ENCODE measurements at places on chromosomes 3 and 15. TPM values are rescaled to one million over a fixed set of nuclear protein-coding genes. Genes with fewer than 3 reads are reported as not detected.

GRCh38 chr3:130811557-130811956 lies 64.9 kb upstream of the PIK3R4 start:
- H3K27ac ChIP-seq = no peak overlapping the region
- H3K27me3 ChIP-seq = no peaks in the 10 kb centered on the region
- no peaks in the 10 kb centered on the region for H3K4me1 ChIP-seq
- no peaks in the 10 kb centered on the region for H3K36me3 ChIP-seq
- H3K4me3 ChIP-seq = no peak overlapping the region
- DNase-seq = no peak

DNA sequence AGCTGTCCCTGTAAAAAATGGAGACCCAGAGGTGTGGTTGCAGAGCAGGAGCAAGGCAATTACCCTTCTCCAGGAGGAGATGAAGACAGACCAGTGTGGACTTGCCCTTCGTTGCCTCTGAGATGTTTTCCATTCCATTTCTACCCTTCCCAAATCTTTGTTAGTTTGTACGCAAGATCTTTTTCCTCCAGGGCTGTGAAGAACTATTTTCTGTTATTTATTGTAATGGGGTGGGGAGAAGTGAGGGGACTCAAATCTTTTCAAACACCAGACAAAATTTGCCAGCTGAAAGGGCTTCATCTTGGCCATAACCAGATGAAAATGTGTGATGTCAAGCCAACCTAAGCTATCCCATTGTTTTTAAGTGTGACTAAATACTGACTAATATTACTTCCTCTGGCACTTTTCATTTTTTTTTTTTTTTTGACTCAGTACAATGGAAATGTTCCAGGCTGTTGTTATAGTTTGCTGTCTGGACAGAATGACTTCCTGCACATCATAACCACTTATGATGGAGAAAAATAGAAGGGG lies 271.3 kb upstream of the TPRG1 start:
- H3K4me3 ChIP-seq = no peak overlapping the region
- DNase-seq = no peak
- no peaks in the 10 kb centered on the region for H3K36me3 ChIP-seq
- no peak overlapping the region for H3K27ac ChIP-seq

The GOLGA6D gene
- total RNA-seq = not detected

The IFT122 gene
- total RNA-seq = 6.6 TPM

The PARP15 gene
- total RNA-seq = 54.3 TPM

DNA sequence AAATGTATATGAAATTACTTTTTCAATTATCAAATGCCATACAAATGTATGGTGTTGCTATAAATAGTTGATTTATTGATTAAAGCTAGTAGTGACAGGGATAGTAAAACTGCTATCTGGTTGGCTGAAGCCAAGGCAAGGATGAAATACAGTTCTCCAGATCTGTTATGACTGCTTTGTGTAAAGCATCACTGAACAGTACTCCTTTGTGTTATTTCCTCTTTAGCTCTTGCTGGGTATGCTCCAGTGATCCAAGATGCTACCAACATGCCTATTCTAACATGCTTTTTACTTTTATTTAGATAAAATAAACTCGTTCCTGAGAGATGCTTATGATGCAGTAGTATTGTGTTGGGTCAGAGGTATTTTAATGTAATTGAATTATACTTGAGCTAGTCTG lies 12.4 kb upstream of the UBR1 start:
- H3K4me1 ChIP-seq = peaks cover 11% of the 10 kb centered on the region
- no peak overlapping the region for H3K27ac ChIP-seq
- H3K36me3 ChIP-seq = no peaks in the 10 kb centered on the region
- H3K27me3 ChIP-seq = no peaks in the 10 kb centered on the region

GRCh38 chr3:53056442-53056841 lies 10.6 kb upstream of the SFMBT1 start:
- peak; percentile 49 for DNase-seq
- H3K4me1 ChIP-seq = no peaks in the 10 kb centered on the region
- no peaks in the 10 kb centered on the region for H3K36me3 ChIP-seq
- no peak overlapping the region for H3K27ac ChIP-seq

The SLC28A2 gene
- not detected for total RNA-seq

- H3K27me3 ChIP-seq = no peaks in the 10 kb centered on the region
- no peak overlapping the region for H3K4me3 ChIP-seq
- no peak for DNase-seq
- no peaks in the 10 kb centered on the region for H3K36me3 ChIP-seq
Measured at GRCh38 chr3:50147447-50147846, 7.7 kb upstream of the SEMA3F start.

The ACTR8 gene
- total RNA-seq = 33.5 TPM

DNA sequence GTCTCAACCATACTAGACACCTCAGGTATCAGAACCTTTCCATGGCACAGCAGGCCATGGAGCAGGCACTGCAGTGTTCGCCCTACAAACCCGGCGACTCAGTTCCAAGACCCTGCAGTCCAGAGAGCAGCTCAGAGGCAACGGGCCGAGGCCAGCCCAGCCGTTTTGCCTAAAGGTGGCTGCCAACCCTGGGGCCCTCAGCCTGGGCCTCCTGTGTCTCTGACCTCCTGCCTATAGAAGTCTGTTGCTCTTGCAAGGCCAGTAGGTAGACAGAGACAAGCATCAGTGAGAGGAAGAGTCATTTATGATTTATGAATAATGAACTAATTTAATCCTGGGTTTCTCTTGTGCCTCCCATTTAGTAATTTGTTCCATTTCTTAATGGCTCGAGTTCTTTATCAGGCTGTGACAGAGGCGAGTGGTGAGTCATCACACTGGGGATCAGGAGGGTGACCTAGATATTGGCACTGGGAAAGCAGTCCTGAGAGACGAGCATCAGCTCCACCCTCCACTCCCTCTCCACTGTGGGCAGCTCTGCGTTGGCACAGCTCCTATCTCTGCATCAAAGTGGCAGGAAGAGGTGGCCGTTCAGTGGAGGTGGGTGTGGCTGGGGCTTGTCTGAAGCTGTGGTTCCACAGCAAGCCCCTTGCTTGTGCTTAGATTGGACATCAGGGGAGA lies 79.8 kb downstream of the ABHD5 start:
- H3K27ac ChIP-seq = no peak overlapping the region
- H3K4me3 ChIP-seq = no peak overlapping the region
- H3K4me1 ChIP-seq = peaks cover 3% of the 10 kb centered on the region
- H3K27me3 ChIP-seq = no peaks in the 10 kb centered on the region
- no peak for DNase-seq

DNA sequence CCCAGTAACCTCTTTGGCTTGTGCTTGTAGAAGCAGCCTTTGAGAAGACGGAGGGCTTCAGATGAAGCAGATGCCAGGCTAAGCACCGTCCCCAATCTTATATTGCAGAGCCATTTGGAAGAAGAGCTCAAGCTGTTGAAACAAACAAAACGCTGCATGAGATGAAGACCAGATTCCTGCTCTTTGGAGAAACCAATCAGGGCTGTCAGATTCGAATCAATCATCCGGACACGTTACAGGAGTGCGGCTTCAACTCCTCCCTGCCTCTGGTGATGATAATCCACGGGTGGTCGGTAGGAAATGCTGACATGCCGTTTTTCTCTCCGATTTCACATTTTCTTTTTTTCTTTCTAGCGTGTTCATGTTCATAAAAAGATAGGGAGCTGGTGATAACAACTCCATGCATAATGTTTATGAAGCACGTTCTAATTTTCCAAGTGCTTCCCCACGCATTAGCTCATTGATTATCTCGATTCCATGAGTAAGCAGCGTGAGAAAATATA lies 106.5 kb downstream of the LIPC start:
- no peaks in the 10 kb centered on the region for H3K4me1 ChIP-seq
- no peak overlapping the region for H3K27ac ChIP-seq
- DNase-seq = no peak
- H3K4me3 ChIP-seq = no peak overlapping the region
- H3K36me3 ChIP-seq = no peaks in the 10 kb centered on the region

The RARB gene
- total RNA-seq = not detected

DNA sequence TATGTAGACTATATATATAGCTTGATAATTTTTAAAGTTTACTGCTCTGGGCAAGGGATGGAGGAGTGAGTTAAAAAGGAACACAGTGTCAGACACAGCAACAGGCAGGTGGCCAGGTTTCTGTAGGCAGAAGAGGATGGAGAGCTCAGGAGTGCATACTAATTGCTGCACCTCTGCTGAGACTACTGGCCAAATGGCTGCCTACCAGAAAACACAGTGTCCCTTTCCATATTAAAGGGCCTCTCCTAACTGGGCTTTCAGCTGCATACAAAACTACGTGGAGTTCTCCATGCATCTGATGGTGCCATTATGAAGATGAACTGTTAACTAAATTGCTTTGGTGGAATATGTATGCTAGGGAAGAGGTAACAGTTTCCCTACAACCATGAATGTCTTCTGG lies 1.8 kb downstream of the ATP13A4 start:
- peak overlapping the region; percentile 18 for H3K4me3 ChIP-seq
- no peaks in the 10 kb centered on the region for H3K36me3 ChIP-seq
- DNase-seq = no peak
- no peaks in the 10 kb centered on the region for H3K27me3 ChIP-seq

- no peak overlapping the region for H3K4me3 ChIP-seq
- no peaks in the 10 kb centered on the region for H3K36me3 ChIP-seq
Measured at GRCh38 chr3:13537244-13537908, 11.5 kb upstream of the FBLN2 start.

DNA sequence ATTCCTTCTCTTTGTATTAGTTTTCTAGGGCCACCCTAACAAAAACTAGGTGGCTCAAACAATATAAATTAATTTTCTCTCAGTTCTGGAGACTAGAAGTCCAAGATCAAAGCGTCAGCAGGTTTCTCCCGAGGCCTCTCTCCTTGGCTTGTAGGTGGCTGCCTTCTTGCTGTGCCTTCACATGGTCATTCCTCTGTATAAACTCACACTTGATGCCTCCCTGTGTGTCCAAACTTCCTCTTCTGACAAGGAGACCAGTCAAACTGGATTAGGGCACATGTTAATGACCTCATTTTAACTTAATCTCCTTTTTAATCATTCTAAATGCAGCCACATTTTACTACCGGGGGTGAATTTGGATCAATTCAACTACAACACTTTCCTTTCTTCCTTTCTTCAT lies 691.1 kb downstream of the DIPK2A start:
- no peaks in the 10 kb centered on the region for H3K36me3 ChIP-seq
- H3K27me3 ChIP-seq = no peaks in the 10 kb centered on the region
- no peak for DNase-seq
- H3K4me1 ChIP-seq = no peaks in the 10 kb centered on the region
- no peak overlapping the region for H3K4me3 ChIP-seq
- H3K27ac ChIP-seq = no peak overlapping the region

The MYL3 gene
- total RNA-seq = not detected

DNA sequence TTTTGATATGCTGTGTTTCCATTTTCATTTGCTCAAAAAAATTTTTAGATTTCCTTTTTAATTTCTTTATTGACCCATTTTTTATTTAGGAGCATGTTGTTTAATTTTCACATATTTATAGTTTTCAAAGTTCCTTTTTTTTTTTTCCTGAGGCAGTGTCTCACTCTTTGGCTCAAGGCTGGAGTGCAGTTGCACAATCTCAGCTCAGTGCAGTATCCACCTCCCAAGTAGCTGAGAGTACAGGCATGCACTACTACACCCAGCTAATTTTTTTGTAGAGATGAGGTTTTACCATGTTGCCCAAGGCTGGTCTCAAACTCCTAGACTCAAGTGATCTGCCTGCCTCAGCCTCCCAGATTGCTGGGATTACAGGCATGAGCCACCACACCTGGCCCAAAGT lies 36.2 kb downstream of the PFN2 start:
- H3K27me3 ChIP-seq = no peaks in the 10 kb centered on the region
- H3K36me3 ChIP-seq = no peaks in the 10 kb centered on the region
- no peak overlapping the region for H3K4me3 ChIP-seq
- H3K27ac ChIP-seq = no peak overlapping the region
- peaks cover 5% of the 10 kb centered on the region for H3K4me1 ChIP-seq
- DNase-seq = no peak

GRCh38 chr3:126970921-126971320 lies 12.0 kb upstream of the PLXNA1 start:
- H3K4me3 ChIP-seq = no peak overlapping the region
- no peak overlapping the region for H3K27ac ChIP-seq
- peaks cover 7% of the 10 kb centered on the region for H3K4me1 ChIP-seq
- H3K36me3 ChIP-seq = no peaks in the 10 kb centered on the region
- no peak for DNase-seq

- H3K4me3 ChIP-seq = no peak overlapping the region
- H3K4me1 ChIP-seq = peaks cover 63% of the 10 kb centered on the region
- H3K27ac ChIP-seq = no peak overlapping the region
- peaks cover 6% of the 10 kb centered on the region for H3K36me3 ChIP-seq
- no peaks in the 10 kb centered on the region for H3K27me3 ChIP-seq
- no peak for DNase-seq
Measured at GRCh38 chr15:75025548-75026260, 2.3 kb downstream of the PPCDC start.

The MUC13 gene
- 0.07 TPM for total RNA-seq

The SUSD5 gene
- total RNA-seq = not detected

The CCDC13 gene
- total RNA-seq = 1.9 TPM

- H3K4me1 ChIP-seq = no peaks in the 10 kb centered on the region
- no peaks in the 10 kb centered on the region for H3K36me3 ChIP-seq
- no peak within 1 kb of the TSS for H3K27ac ChIP-seq
- H3K4me3 ChIP-seq = no peak within 1 kb of the TSS
- DNase-seq = no peak
Measured at GRCh38 chr15:50265620-50266019, at the start of gene HDC. HDC (minus strand) TSS chr15:50265726; CDS start chr15:50265623, 103 bp downstream.

DNA sequence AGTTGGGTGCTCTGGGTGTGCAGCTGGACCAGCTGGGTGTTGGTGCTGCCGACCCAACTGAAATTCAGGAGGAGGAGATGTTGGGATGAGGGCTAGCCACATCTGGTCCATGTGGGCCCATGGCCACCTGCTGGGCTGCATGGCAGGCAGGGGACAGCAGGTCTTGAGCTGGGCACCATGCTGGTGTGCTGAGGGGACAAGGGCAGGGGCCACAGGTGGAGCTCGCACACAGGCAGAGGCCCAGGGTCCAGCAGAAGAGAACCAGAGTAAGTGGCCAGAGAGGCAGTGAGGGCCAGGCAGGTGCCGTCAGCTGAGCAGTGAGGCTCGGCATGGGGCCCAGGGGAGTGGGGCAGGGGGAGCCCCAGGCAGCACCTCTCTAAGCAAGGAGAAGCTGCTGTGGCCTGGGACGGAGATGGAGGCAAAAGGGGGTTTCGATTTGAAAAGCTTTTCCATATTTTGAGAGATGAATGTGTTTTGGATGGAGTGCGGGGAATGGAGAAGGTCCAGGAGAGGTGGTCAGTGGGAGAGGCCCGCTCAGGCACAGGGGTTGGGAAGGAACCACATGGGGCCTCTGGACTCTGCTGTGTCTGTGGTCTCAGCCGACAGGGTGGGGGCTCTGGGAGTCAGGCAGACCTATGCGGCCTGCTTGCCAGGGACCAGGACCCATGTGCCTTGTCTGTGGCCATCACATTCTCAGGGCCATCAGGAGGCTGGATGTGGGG lies 30.5 kb upstream of the PLXNA1 start:
- H3K4me1 ChIP-seq = peaks cover 10% of the 10 kb centered on the region
- DNase-seq = no peak
- H3K27me3 ChIP-seq = no peaks in the 10 kb centered on the region
- H3K36me3 ChIP-seq = no peaks in the 10 kb centered on the region
- no peak overlapping the region for H3K27ac ChIP-seq
- H3K4me3 ChIP-seq = no peak overlapping the region

GRCh38 chr15:49296258-49296657 lies 126.2 kb downstream of the GALK2 start:
- H3K4me1 ChIP-seq = no peaks in the 10 kb centered on the region
- H3K36me3 ChIP-seq = no peaks in the 10 kb centered on the region
- no peak for DNase-seq
- no peaks in the 10 kb centered on the region for H3K27me3 ChIP-seq
